ENCODE measurements at places on chromosomes 2 and 18.

DNA sequence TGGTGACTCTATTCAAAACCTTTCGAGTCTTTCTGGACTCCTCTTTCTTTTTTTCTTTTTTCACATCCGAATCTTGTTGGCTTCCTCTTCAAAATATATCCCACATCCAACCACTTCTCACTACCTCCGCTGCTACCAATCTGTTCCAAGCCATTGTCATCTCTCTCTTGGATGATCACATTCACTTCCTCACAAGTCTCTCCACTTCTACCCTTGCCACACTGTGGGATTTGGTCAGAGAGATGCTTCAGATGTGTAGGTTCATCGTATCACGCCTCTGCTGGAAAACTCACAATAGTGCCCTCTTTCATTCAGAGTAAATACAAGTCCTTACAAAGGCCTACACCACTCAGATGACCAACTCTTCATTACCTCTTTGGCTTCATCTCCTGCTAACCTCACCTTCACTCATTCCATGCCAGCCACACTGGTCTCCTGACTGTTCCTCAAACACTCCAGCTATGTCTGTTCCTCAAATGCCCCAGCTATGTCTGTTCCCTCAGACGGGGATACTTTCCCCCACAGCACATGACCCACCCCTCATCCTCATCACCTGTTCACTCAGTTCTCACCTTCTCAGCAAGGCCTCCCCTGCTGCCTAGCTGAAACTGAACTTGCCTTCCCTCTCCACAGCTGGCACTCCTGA is 67.2 kb upstream of the PELI1 start:
- no peak for DNase-seq

DNA sequence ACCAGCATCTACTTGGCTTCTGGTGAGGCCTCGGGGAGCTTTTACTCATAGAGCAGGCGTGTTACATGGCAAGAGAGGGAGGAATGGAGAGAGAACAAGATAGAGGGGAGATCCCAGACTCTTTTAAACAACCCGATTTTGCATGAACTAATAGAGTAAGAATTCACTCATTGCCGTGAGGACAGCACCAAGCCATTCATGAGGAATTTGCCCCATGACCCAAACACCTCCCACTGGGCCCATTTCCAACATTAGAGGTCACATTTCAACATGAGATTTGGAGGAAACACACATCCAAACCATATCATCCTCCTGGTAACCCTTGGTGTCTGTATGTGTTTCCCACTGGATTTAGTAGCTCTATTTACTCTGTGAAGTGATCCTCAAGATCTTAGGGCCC is 249.9 kb upstream of the SP5 start:
- DNase-seq, result no peak

GRCh38 chr18:33900638-33901037 is 322.6 kb downstream of the ASXL3 start:
- DNase-seq, result no peak

- no peak for DNase-seq
Observed at GRCh38 chr18:56173542-56174220, 464.7 kb downstream of the TXNL1 start.

DNA sequence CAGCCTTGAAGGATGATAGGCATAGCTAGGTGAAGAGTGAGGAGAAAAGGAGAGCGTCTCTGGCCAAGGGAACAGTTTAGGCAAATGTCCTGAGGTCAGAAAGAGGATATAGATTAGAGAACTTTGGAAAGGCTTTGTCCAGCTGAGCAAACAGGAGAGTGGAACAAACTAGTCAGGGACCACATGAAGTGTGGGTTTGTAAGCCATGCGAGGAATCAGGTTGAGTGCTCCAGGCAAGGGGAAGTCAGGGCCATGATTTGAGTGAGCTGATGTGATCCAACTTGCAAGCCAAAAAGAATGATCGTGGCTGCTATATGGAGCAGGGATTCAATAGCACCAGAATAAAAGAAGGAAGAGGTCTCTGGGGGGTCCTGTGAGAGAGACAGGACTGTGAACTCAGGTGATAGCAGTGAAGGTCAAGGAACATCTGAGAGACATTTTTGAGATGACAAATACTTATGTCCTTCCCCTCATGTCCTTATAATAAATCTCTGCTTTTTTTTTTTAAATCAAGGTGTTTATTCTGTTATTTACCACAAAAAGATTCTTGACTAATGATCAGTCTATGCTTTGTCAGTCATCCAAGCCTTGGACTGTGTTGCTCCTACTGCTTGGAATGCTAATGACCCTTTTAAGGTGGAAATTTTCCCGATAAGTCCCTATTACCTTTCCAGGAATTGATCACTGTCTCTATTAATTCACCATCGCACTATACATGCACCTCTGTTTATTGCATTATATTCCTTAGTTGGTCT is 472.6 kb downstream of the TXNL1 start:
- DNase-seq, result no peak

- DNase-seq, result no peak
Observed at GRCh38 chr2:20071397-20072383, 20.3 kb upstream of the LAPTM4A start.

- DNase-seq, result no peak
Observed at GRCh38 chr2:47964722-47965434, 58.6 kb upstream of the FBXO11 start.

GRCh38 chr2:134527381-134527780 is 191.4 kb downstream of the TMEM163 start:
- DNase-seq, result no peak

- no peak for DNase-seq
Observed at GRCh38 chr18:31301201-31301655, 16.7 kb upstream of the DSG1 start.

DNA sequence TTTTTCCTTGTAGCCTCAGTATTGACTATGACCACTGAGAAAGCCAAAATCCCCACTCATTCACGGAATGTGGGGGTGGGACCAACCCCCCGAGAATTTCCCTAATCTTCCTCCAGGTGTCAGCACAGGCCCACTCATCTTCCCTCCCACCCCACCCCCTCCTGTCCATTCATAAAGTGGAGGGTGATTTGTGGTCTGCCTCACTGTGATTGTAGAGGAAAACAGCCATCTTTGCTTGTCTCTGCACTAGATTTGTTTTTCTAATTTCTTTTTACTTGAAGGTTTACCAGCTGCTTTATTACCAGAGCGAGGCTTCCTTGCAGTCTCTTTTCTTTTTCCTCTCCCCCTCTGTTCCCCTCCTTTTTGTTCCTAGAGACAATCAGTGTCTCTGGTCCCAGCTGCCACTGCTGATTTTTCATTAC is 171.8 kb downstream of the ICOS start:
- no peak for DNase-seq

GRCh38 chr2:124822516-124822915 is 797.4 kb downstream of the CNTNAP5 start:
- no peak for DNase-seq

GRCh38 chr2:109381327-109381820 is 232.4 kb downstream of the SEPTIN10 start:
- DNase-seq, result no peak

Measured in stimulated activated CD4-positive, alpha-beta T cell treated with anti-CD3 and anti-CD28 coated beads, TNF-alpha, amount 100 ng/mL, for 1 hour (primary cell).